Activated naive CD4-positive, alpha-beta T cell treated with anti-CD3 and anti-CD28 coated beads for 36 hours (primary cell): ENCODE measurements at places on chromosomes 5 and 9. TPM values are rescaled to one million over a fixed set of nuclear protein-coding genes. Genes with fewer than 3 reads are reported as not detected.

GRCh38 chr9:108269371-108269770 is 586.4 kb downstream of the ACTL7B start:
- DNase-seq, result no peak

- peak; percentile 19 for DNase-seq
Observed at GRCh38 chr9:36985769-36986467, 48.1 kb downstream of the PAX5 start.

GRCh38 chr9:136140046-136140445 is 21.4 kb upstream of the TMEM250 start:
- no peak for DNase-seq

Gene SLC24A2
- total RNA-seq, result not detected

Gene NUTM2G
- total RNA-seq, result not detected
